ENCODE measurements at places on chromosomes 4 and X. TPM values are rescaled to one million over a fixed set of nuclear protein-coding genes. Genes with fewer than 3 reads are reported as not detected.

Gene TMEM156
- total RNA-seq: under 0.01 TPM

Gene ADH7
- not detected for total RNA-seq

Gene NALF2
- under 0.01 TPM for total RNA-seq

Gene SERTM2
- total RNA-seq: 0.19 TPM

Gene UGDH
- total RNA-seq: 171 TPM

All from regular cardiac myocyte (primary cell).